T-helper 1 cell (primary cell): ENCODE measurements at places on chromosomes 4 and X.

GRCh38 chr4:77217526-77217925 lies 60.5 kb downstream of the CCNG2 start:
- no peak for DNase-seq

DNA sequence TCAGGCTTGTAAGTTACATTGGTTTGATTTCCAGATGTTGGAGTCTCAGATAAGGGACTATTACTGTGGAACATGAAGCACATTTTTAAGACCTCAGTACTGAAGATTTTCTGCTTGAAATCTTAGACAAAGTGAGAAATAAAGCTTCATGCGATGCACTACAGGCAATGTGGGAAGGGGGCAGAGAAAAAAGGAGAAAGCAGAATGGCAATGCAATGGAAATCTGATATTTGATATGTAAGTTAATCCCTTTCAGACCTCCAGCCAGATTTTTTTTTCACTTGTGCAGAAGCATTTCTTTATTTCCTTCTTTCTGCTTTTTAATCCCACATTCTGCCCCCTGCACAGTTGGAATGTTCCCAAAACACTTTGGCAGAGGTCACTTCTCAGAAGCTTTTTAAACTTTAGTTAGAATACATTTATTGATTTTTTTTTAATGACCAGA lies 174.3 kb downstream of the ADGRL3 start:
- no peak for DNase-seq

DNA sequence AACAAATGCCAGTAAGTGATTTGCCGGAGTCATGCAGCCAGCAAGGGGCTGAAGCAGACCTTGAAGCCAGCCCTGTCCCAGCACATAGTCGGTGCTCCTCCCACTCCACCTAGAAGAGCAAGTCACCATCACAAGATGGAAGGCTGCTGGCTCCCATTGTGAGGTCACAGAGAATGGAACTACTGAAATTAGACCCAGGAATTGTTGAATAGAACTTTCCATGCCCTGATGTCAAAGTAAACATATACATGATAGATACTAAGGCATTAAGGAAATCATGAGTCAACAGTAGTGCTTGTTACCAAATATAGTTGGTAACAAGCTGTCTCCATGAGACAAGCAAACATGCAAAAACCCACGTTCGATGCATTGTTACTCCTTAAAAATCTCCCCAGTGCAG lies 177.1 kb upstream of the MID1 start:
- DNase-seq: no peak

GRCh38 chrX:17679820-17680219 lies 57.5 kb upstream of the SCML1 start:
- no peak for DNase-seq

DNA sequence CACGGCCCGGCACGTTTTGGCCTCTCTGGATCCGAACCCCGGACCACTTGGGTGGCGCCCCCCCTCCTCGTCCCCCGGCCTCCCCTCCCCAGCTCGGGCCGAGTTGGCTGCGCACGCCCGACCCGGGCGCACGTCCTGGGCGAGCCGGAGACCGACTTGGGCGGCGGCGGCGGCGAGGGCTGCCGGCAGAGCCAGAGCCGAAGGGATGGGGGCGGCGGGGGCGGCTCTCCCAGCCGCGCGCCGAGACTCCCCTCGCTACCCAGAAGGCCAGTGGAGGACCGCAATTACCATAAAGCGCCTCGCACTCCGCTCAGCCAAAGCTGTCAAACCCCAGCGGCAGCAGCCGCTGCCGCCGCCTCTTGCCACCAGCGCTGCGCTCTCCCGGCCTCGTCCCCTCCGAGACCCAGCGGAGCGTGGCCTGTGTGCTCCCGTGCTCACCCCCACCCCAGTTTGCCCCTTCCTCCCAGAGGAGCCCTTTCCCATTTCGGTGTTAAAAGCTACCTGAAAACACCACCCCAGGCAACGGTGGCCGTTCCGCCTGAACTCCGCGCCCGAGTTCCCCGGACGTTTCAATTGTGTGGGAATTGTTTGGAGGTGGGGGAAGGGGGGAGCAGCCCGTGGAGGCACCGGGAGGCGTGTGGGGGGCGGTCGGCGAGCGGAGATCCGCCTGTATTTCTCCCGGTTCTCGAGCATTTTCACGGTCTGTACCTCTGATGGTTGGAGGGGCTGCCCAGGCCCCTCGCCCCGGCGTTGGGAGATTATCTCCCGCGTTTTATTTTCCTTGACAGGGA lies 701 bp upstream of the BCOR start:
- DNase-seq: no peak

DNA sequence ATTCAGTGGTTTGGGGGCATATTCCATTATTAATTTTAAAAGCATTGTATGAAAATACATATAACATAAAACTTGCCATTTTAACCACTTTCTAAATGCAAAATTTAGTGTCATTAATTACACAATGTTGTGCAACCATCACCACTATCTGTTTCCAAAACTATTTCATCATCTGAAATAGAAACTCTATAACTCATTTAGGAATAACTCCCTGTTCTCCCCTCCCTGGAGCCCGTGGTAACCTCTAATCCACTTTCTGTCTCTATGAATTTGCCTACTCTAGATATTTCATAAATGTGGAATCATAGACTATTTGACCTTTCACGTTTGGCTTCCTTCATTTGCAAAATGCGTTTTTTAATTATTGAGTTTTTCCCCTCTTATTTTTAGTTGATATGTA lies 101.4 kb upstream of the GPC4 start:
- DNase-seq: no peak

- no peak for DNase-seq
These were observed 764.5 kb downstream of the TRAM1L1 start for GRCh38 chr4:116320859-116321258.

DNA sequence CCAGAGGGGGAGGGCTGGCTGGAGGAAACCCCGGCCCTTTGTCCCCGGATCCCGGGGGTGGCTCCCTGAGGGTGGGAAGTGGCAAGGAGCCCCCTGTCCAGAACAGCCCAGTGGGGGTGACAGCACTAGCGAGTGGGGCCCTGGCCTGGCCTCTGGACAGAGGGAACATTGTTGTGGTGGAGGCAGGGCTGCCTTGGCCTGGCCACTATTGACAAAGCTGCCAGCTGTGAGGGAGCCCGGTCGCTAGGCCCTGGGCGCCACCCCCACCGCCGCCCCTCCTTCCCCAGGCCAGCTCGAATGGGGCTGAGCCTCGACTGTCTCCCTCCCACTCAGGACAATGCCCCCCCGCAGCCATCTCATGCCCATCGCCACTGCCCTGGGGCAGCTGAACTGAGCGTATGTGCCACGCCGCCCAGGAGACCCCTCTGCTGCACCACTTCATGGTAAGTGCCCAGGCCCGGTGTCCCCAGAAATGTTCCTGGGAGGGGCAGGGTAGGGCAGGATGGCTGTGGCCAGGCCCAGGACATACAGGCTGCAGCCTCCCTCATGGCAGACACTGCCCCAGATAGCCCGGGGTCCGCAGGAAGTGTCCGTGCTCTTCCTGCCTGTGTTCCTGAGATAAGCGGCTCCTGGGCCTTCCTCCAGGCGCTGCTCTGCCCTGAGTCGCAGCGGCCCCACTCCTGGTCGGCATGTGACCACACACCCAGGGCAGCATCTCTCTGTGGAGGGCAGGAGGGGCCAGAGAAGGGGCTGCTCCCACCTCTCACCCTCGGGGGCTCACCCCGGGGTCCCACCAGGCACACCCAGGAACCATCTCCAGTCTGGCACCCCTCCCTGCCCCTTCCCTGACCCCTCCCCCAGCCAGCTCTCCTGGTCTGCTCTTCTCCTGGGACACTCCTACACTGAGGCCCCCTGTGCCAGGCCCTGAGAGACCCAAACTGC lies 1.4 kb downstream of the PLXNB3 start:
- no peak for DNase-seq

GRCh38 chrX:9383655-9384054 lies 81.2 kb upstream of the TBL1X start:
- no peak for DNase-seq

GRCh38 chr4:123619326-123619725 lies 222.7 kb downstream of the SPRY1 start:
- DNase-seq: no peak

GRCh38 chr4:6258741-6259140 lies 10.9 kb upstream of the WFS1 start:
- DNase-seq: no peak

GRCh38 chr4:37541956-37542355 lies 144.2 kb downstream of the RELL1 start:
- no peak for DNase-seq

DNA sequence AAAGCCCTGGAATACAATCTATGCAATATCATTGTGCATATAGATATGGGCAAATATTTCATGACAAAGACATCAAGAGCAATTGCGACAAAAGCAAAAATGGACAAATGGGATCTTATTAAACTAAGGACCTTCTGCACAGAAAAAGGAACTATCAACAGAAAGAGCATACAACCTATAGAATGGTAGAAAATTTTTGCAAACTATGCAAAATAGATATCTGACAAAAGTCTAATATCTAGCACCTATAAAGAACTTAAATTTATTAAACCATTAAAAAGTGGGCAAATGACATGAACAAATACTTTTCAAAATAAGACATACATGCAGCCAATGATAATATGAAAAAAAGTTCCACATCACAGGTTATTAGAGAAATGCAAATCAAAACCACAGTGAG lies 312.9 kb downstream of the GLUD2 start:
- DNase-seq: no peak

- no peak for DNase-seq
These were observed 5.3 kb upstream of the ARAP2 start for GRCh38 chr4:36249610-36250009.

DNA sequence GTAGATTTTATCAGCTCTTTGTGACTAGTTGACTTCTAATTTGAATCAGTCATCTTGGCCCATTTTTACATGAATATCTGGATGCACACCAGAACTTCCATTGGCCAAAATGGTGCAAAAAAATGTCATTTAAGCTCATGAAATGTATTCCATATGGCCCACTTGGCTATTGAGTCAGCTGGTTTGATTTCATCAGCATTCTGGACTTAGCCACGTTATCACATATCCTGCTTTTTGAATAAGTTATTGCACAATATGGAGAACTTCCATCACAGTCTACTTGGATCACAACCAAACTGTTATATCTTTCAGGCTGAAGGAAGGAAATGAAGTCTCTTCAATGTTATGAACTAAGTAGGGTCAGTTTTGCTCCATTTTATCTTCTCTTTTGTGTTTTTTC lies 640.6 kb downstream of the PCDH7 start:
- no peak for DNase-seq

DNA sequence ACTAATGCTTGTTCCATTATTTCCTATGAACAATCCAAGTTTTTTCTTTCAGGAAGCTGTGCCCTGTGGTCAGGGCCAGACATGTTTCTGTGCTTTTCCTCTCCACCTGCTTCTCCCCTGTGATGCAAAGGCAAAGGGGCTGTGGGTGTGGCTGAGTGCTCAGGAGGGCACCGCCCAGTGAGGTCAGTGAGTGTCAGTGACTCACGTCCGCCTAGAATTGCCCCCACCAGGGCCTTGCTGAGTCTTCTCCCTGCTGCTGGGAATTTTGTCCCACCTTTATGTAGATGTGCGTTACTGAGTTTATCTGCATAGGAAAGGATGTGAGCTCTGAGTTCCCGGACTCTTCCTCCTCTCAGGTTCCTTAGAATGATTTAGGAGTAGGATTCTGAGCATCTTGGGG lies 283.2 kb downstream of the DCHS2 start:
- no peak for DNase-seq

- DNase-seq: no peak
These were observed 93.6 kb downstream of the ATXN3L start for GRCh38 chrX:13226214-13226613.

GRCh38 chr4:86916392-86916791 lies 18.4 kb upstream of the AFF1 start:
- no peak for DNase-seq

DNA sequence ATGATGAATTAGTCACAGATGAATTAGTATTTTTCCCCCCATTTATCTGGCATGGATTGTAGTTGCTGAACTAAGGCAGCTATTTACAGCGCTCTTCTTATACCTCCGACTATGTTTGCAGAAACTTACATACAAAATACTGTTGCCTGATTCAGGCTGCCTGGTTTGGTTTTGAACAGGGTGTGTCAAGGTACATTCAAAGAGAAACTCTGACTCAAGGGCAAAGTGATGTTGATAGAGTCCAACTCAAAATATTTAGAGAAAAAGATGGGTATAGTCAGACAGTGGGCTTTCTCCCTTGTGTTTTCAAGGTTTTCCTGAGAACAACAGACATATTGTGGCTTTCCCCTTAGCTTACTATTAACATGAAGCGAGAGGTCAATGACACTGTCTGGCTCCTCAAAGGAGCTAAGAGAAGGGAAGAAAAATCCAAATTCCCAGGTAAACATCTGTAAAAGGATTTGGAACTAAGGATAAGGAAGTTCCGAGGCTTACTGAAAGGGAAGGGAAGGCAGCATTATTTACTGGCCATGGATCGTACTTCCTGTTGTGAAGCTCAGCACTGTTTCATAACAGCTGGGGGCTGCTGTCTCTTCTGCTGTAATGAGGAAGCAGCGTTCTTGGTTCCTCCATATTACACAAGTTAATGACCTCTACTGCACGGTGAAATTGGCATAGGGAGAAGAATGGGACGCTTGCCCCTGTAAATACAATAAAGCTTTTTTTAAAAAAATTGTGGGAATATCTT lies 30.9 kb downstream of the FAM9C start:
- peak; percentile 74 for DNase-seq

DNA sequence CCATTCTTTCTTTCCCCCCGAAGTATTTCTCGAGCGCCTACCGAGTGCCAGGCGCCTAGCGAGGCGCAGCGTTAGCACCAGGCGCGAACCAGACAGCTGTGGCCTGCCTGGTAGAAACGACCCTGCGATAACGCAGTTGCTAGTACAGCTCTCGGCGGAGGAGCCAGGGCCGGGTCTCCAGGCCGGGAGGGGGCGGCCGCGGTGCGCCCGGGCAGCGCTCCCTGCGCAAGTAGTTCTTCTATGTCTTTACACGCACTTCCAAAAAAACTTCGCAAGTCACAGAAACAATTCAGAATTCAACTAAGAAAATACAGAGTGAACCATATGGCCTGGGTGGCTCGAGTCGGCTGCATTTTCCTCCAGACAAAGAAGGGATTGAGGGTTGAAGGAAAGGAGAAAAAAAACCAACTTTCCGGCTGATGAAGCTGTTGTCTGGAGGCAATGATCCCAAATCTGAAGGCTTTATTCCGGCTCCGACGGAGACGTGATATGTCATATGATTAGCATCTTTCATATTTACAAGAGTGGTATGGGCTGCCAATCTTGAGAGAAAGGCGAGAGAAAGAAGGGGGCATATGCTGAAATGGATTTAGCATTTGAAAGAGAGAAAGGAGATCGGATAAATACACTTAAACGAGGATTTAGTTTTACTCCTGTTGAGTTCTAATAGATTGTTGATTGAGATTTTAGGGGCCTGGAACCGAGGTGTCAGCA lies 7.2 kb upstream of the NEUROG2 start:
- no peak for DNase-seq

- DNase-seq: no peak
These were observed 15.4 kb downstream of the ANXA3 start for GRCh38 chr4:78566834-78567499.

- no peak for DNase-seq
These were observed 36.0 kb upstream of the MGST2 start for GRCh38 chr4:139629436-139630125.

DNA sequence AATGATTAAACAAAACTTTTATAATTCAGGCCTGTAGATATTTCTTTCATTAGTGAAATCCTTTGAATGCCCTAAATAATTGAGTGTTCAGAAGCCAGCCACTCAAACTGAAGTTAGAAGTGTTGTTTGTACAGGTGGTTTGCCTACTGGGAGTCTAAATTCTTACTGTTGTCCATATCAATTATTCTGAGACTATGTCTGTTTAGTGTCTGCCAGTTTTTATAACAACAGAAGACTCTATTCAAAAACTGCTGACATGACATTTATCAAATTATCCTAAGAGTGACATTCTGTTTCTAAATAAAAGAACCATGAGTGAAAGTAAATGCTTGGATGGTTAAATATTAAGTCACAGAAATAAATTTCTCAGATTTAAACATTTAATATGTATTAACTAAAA lies 375.1 kb downstream of the FAT4 start:
- no peak for DNase-seq
